ENCODE measurements at places on chromosomes 2 and 18. TPM values are rescaled to one million over a fixed set of nuclear protein-coding genes. Genes with fewer than 3 reads are reported as not detected.
A peak's percentile ranks its signal among the peaks of the same experiment; 100 is the strongest.

The NAGK gene
- total RNA-seq: 47.9 TPM

The ACOXL gene
- not detected for total RNA-seq

The PER2 gene
- 40.9 TPM for total RNA-seq

GRCh38 chr2:217154923-217155322 is 295.1 kb upstream of the TNP1 start:
- no peak for DNase-seq
- no peak overlapping the region for H3K4me3 ChIP-seq

DNA sequence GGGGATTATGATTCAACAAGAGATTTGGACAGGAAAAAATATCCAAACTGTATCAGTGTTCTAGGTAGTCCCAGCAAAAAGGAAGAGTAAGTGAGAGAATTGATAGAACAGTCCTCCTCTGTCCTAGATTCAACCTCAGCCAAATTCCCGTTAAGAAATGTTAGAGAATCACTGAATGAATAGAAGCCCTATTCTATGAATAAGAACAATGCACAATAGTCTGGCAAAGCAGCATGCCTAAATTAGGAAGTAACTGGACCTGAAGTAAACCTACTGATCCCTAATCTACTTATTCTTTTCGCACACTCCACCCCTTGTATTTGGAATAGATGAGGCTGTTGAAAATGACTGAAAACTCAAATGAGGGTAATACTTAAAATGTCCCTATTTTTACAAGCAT is 1665.5 kb downstream of the LRP1B start:
- no peak overlapping the region for H3K27ac ChIP-seq
- no peak overlapping the region for H3K4me3 ChIP-seq
- no peaks in the 10 kb centered on the region for H3K4me1 ChIP-seq
- no peaks in the 10 kb centered on the region for H3K36me3 ChIP-seq

DNA sequence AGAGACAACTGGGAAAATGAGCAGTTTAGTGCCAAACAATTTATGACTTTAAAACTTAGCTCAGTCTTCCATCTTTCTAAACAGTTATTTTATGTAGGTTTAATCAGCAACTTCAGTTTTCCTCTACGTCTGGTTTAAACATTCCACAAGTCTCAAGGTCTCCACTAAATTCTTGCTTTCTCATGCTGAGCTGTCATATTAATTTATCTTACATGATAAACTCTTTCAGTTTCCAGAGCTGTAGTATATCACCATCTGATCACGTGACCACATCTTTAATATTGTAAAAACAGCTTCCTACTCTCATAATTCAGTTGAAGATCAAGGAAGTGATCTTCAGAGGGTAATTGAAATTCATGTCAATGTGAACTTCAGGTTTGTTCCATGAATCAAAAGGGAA is 158.6 kb downstream of the ZNF804A start:
- DNase-seq: no peak
- no peaks in the 10 kb centered on the region for H3K36me3 ChIP-seq
- H3K27me3 ChIP-seq: no peaks in the 10 kb centered on the region

DNA sequence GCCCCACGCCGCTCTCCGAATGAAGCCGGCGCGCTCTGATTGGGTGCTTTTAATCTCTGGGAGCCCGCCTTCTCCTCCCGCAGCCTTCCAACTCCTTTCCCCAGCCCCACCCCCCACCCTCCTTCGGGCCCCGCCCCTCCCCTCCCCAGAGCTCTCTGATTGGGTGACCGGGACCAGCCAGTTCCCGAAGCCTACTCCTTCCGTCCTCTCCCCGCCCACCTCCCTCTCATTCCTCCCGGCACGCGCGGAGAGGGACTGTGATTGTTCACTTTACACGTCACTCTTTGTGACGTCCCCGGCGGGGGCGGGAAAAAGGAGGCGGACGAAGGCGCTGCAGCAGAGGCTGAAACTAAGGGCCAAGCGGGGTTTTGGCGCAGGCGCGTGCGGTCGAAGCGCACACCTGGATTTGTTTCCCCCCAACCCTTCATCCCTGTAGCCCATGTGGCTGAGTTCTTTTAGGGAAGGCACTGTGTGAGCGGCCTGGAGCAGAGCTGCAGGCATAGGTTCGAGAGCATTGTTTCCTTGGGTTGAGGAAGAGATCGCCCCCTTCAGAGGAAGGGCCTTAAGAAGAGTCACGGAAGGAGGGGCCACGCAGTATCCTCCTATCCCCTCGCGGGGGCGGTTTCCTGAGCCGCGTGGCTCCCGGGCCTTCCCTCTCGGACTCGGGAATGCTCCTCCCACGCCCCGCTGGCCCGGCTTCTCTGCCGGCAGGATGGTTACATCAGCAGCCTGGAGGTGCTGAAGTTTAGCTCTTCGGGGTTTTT is at the start of gene MEX3C:
TSS of gene MEX3C (minus strand) at position 21 of the 764 bp plus-strand sequence. CDS start 361 bp downstream, outside the sequence.
- H3K4me3 ChIP-seq: peak within 1 kb of the TSS; percentile 65
- H3K4me1 ChIP-seq: no peaks in the 10 kb centered on the region
- H3K36me3 ChIP-seq: no peaks in the 10 kb centered on the region
- H3K27me3 ChIP-seq: no peaks in the 10 kb centered on the region
- peak within 1 kb of the TSS; percentile 100 for H3K27ac ChIP-seq

GRCh38 chr2:120587279-120587996 is 148.2 kb upstream of the GLI2 start:
- no peak for DNase-seq
- no peaks in the 10 kb centered on the region for H3K36me3 ChIP-seq
- peaks cover 6% of the 10 kb centered on the region for H3K27me3 ChIP-seq
- no peak overlapping the region for H3K4me3 ChIP-seq
- H3K27ac ChIP-seq: no peak overlapping the region

DNA sequence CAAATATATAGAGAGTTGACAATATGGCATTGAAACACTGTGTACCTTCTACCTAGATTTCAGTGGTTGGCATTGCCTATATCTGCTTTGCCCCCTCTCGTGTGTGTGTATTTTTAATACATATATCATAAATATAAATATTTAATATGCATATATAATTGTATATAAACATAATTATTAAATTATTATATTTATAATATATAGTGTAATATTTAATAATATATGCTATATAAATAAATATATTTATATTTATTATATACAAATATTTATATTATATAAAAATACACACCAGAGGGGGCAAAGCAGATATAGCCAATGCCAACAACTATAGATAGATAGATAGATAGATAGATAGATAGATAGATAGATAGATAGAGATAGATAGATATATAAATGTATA is 124.1 kb downstream of the KIAA1328 start:
- H3K4me3 ChIP-seq: no peak overlapping the region
- no peak overlapping the region for H3K27ac ChIP-seq
- DNase-seq: no peak
- H3K27me3 ChIP-seq: no peaks in the 10 kb centered on the region
- no peaks in the 10 kb centered on the region for H3K4me1 ChIP-seq

Measured in uterus (tissue), 4 donors.